ENCODE measurements at places on chromosomes 5 and 9.

DNA sequence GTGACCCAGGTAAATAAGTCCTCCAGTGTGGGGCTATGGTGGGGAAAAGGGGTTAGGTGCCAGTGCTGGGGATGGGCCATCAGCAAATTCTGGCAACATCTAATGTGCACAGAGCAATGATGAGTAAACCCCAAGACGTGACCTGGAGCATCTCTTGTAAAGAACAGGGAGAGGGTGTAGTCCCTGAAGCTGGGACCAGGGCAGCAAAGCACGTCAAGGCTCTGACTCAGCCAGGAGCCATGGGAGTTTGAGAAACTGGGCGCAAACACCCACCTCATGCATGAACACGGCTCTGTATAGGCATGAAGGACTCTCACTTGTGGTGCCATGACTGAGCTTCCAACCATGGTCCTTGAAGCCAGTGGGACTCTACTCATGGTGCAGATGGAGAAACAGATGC lies 51.8 kb downstream of the DUSP1 start:
- DNase-seq = no peak

DNA sequence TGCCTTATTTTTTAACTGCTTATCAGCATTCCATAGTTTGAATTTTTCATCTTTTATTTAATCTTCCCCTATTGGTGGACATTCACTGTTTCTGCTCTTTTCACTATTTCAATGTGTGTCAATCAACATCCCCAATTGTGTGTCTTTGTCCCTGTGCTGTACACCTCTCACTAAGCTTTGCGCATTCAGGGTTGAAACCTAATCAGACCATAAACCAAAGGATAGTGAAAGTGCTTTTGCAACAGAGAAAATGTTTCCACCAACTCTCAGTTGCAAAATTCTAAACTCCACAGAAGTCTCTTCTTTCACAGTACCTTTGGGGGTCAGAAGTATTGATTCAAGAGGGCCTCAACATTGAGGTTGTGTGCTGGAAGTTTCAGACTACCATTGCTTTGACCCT lies 127.1 kb upstream of the SAP30L start:
- DNase-seq = no peak

DNA sequence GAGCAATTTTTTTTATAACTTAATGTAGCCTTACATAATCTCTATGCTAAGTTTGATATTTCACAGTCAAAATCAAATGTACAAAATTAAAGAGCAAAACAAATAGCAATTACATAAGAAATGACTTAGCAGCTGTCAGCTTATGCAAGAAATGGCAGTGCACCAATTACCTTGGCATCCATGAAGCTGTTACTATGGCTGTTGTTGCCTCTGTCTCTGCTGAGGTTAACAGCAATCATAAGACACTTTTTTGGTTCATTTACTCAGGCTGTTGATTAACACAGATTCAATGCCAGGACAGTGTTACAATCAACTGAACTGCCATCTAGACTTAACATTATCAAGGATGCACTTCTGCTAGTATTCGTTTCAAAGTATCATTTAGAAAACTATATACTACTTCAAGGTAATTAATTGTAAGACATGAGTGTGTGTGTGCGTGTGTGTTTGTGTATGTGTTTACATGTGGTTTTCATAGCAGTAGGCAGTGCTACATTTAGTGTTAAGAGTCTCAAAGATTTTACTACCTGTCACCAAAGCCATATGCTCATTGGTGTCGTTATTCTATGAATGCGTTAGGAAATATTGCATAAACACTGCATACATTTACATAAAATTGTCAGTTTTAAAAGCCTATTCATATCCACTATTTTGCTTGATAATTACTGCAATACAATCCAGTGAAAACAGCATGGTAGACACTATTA lies 1084.2 kb upstream of the COX7C start:
- no peak for DNase-seq

DNA sequence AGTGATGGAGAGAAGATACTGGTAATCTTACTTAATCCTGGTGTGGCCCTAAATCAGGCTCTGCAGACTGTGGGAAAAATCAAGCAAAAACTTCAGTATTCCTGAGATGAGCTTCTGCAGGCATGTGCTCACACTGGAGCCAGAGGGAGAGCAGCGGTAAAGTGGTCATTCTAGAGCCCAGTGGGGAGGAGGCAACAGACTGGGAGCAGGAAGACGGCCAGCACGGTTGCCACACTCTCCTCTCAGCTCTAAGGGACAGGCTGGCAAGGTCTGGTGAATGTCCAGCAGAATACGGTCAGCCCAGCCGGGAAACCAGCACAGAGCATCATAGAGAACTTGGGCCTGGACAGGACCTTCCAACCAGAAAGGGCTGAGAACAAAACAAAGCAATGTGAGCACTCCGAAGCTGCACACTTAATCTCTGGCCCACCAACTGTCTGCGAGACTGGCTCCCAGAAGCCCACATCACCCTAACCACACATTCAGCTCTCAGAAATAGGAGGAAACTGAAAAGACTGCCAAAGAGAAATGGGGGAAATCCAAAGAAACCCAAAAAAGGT lies 30.3 kb downstream of the MED27 start:
- DNase-seq = no peak
